Activated naive CD8-positive, alpha-beta T cell treated with anti-CD3 and anti-CD28 coated beads for 36 hours (primary cell): ENCODE measurements at places on chromosomes 3 and 15.

GRCh38 chr3:177499779-177500423 lies 302.6 kb upstream of the TBL1XR1 start:
- H3K27me3 ChIP-seq: no peaks in the 10 kb centered on the region
- no peaks in the 10 kb centered on the region for H3K36me3 ChIP-seq

DNA sequence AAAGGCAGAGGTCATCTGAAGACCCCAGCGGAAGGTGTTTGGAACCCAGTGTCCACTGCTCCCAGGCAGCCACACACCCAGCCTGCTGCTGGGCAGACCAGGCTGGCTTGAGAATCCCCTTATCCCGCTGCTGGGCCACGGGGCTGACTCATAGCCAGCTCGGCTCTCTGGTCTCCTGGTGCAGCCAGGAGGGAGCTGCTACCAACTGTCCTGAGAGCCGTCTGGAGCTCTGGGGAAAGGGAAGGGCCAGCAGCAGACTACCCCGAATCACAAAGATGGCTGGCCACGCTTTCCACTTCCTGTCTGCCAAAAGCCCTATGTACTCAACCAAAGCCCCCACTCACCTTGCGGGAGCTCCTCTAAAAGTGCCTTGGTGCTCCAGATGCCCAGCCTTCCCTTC lies 38.3 kb downstream of the WHAMM start:
- H3K4me3 ChIP-seq: no peak overlapping the region
- no peak for DNase-seq
- peaks cover 1% of the 10 kb centered on the region for H3K36me3 ChIP-seq
- H3K27me3 ChIP-seq: peaks cover 4% of the 10 kb centered on the region

GRCh38 chr3:71063773-71064290 lies 519.7 kb downstream of the FOXP1 start:
- H3K36me3 ChIP-seq: peaks cover 39% of the 10 kb centered on the region
- H3K4me3 ChIP-seq: no peak overlapping the region
- peak; percentile 72 for DNase-seq
- H3K4me1 ChIP-seq: peaks cover 60% of the 10 kb centered on the region
- no peaks in the 10 kb centered on the region for H3K27me3 ChIP-seq

- H3K27me3 ChIP-seq: peaks cover 10% of the 10 kb centered on the region
- no peaks in the 10 kb centered on the region for H3K36me3 ChIP-seq
- no peak overlapping the region for H3K27ac ChIP-seq
- DNase-seq: no peak
- no peaks in the 10 kb centered on the region for H3K4me1 ChIP-seq
Observed at GRCh38 chr3:102398176-102398575, 36.6 kb upstream of the ZPLD1 start.

- H3K27me3 ChIP-seq: no peaks in the 10 kb centered on the region
- DNase-seq: no peak
- peaks cover 37% of the 10 kb centered on the region for H3K36me3 ChIP-seq
Observed at GRCh38 chr3:71203727-71204488, 379.6 kb downstream of the FOXP1 start.

GRCh38 chr3:54020436-54020835 lies 101.9 kb upstream of the CACNA2D3 start:
- H3K27me3 ChIP-seq: peaks cover 4% of the 10 kb centered on the region
- no peak overlapping the region for H3K27ac ChIP-seq
- no peaks in the 10 kb centered on the region for H3K4me1 ChIP-seq
- DNase-seq: no peak

GRCh38 chr15:25401501-25401900 lies 37.3 kb downstream of the UBE3A start:
- peaks cover 90% of the 10 kb centered on the region for H3K36me3 ChIP-seq
- no peak for DNase-seq
- no peaks in the 10 kb centered on the region for H3K27me3 ChIP-seq
- H3K4me1 ChIP-seq: peaks cover 11% of the 10 kb centered on the region
- no peak overlapping the region for H3K4me3 ChIP-seq
